ENCODE measurements at places on chromosomes 6 and 20.
A peak's percentile ranks its signal among the peaks of the same experiment; 100 is the strongest.

DNA sequence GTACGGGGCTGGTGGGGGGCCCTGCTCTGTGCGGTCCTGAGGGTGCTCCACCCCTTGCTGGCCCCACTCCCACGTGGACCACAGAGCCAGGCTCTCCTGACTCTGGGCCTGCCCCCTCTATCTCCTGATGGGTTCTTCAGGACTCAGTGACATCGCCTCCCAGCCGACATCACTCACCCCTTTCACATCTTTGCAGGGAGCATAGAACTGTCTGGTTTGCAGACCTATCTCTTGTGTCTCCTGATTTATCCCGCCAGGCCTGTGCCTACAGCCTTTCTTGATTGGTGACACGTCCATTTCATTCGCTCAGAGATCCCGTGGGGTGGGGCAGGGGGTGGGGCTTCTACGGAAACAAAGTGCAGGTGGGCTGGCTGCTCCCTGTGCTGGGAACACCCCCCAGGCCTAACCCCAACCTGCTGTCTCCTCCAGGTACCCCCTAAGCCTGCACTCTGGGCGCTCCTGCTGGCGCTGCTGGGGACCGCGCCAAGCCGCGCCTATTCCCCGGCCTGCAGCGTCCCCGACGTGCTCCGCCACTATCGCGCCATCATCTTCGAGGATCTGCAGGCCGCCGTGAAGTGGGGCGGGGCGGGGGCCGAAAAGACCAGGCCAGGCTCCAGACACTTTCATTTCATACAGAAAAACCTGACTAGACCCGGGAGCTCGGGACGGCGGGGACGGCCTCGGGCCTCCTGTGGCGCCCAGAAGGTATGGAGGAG lies 1.7 kb downstream of the C20orf204 start:
- DNase-seq, result no peak

GRCh38 chr6:165231581-165232561 lies 77.5 kb downstream of the C6orf118 start:
- peak; percentile 37 for DNase-seq

DNA sequence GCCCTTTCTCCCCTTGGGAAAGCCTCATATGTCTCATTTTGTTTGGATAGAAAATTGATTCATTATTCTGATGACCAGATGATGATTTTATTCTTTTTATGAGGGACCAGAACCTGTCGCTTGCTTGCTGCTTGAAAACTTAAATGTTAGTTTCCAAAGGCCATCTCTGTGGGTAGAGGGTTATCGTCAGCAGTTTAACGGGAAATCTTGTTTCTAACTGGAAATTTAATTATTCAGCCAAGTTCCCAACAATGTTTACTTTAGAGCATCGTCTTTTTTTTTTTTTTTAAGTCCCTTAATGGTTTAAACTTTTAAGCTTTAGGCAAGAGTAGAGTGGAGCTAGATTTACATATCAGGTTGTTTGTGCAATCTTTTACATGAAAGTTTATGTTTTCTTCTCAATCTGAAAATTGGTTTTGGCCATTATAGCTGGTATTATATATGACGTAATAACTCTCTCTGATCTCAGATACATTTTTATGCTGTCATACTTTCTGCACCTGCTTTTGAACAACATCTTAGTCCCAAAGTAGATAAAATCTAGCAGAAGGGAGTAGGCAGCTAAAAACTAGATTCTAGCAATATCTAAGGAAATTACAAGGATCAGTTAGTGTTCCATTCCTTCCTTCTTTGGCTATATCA lies 93.9 kb downstream of the FOXO3 start:
- no peak for DNase-seq

- DNase-seq, result no peak
Observed at GRCh38 chr20:57657535-57658446, 37.6 kb upstream of the ZBP1 start.

- DNase-seq, result no peak
Observed at GRCh38 chr6:15355683-15356099, 109.8 kb downstream of the JARID2 start.

GRCh38 chr6:306641-307061 lies 14.4 kb downstream of the DUSP22 start:
- no peak for DNase-seq

- no peak for DNase-seq
Observed at GRCh38 chr6:57222743-57223077, 603 bp upstream of the RAB23 start.

DNA sequence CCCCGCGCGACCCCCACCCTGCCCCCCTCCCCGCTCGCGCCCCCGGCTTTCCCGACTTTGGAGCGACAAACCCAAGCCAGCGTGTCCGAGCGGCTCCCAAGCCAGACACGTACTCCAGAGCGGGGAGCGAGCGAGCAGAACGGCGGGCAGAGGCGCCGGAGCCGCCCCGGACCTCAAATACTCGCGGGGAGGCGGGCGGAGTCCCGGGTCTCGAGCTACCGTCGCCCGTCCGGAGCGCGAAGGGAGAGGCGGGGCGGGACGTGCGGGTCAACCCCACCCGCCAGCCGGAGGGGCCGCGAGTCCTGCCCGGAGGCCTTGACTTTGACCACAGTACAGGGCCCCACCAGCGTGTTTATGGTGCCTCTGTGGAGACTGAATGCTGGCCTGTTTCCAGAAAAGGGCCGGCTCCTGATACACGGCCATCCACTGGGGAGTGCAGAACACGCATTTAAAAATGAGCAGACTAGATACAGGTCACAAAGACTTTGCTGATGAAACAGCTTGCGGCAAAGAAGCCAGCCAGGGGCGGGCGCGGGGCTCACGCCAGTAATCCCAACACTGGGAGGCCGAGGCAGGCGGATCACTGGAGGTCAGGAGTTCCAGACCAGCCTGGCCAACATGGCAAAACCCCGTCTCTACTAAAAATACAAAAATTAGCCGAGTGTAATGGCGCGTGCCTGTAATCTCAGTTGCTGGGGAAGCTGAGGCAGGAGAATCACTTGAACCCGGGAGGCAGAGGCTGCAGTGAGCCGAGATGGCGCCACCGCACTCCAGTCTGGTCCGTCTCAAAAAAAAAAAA lies at the start of gene SERPINB6:
Gene SERPINB6, minus strand, starts transcription at position 148 of the 799 bp plus-strand sequence. CDS start 12,235 bp downstream, outside the sequence.
- no peak for DNase-seq
